ENCODE measurements at places on chromosomes 13 and 19.

GRCh38 chr19:5147978-5148793 lies 179.3 kb downstream of the KDM4B start:
- no peak for DNase-seq

DNA sequence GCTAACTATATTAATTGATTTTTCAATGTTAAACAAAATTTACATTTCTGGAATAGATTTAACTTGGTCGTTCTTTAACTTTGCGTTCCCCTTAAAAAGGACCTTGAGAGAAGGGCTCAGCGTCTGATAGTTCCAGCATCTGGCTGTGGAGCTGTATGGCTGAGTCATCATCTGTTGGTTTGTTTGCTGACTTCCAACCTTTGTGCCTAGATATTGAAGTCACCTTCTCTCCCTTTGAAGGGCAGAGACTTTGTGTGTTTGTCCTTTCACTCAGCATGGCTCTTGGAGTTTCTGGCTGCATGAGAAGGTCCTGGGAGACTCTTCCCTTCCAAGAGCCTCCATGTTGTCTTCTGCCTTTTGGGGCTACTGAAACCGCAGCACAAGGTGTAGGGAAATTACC lies 16.6 kb upstream of the IRS2 start:
- DNase-seq: no peak

DNA sequence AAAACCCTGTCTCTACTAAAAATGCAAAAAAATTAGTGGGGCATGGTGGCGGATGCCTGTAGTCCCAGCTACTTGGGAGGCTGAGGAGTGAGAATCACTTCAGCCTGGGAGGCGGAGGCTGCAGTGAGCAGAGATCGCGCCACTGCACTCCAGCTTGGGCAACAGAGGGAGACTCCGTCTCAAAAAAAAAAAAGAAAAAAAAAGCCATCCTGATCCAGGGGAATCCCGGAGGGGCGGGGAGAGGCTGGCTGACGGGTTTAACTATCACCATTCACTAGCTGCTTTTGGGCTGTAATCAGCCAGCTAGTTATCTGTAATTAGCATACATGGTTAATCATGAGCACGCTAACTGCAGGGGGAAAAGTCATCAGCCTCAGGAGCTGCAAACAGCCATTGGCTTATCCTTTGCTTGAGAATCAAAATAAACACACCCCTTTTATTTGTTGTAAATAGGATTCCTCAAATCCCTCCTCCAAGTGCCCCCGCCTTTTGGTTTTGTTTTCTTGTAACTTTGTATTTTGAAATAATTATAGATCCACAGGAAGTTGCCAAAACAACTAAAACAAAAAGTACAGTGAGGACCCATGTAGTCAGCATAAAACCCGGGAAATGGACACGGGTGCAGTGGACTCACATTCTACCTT lies 9.6 kb downstream of the FSD1 start:
- DNase-seq: no peak

DNA sequence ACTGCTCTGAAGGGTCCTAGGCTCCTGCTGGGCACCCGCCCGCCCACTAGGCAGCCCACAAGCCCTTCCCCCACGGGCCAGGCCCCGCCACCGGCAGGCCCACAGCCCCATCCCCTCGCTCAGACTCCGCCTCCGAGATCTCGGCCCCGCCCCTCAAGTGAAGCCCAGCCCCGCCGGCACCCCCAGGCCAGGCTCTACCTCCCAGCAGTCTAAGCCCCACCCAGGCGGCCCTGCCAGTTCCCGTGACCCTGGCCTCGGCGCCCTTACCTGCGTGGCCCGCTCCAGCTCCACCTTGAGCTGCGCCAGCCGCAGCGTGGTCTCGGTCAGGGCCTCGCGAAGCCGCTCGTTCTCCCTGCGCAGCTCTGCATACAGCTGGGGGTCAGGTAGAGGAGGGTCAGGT lies 16.3 kb downstream of the EPS8L1 start:
- no peak for DNase-seq

- DNase-seq: no peak
These were observed 4.2 kb downstream of the SULT2B1 start for GRCh38 chr19:48556163-48556562.

DNA sequence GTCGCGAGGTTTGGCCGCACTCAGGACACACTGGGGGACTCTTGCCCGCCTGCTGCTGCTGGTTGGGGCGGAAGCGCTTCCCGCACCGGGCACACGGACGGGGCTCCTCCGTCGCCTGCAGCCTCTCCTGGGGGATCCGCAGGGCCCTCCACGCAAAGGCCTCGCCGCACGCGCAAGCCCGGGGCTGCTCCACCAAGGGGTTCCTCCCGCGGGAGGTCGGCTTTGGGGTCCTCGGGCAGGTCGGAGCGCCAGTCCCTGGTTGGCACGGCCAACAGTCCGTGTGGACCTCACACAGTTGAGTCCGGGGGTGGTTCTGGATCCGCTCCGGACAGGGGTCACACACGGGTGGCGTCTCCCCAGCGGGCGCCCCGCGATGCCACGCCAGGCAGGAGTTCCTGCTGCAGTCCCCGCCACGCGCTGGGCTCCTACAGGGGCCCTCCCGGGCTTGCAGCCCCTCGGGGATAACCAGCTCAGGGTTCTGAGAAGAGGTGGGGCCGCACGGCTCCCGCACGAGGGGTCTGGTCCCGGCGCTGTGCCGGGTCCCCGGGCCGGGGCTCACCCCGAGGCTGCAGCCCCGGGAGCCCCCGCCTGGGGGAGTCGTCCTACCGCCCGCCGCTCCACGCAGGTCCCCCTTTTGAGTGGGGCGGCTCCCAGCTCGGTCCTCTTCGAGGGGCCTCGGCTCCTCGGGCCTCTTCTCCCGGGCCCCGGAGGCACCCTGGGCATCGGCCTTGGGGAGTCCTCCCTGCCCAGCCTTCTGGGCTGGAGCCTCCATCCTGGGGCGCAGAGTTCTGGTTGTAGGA lies 6.2 kb upstream of the ZNF497 start:
- no peak for DNase-seq

DNA sequence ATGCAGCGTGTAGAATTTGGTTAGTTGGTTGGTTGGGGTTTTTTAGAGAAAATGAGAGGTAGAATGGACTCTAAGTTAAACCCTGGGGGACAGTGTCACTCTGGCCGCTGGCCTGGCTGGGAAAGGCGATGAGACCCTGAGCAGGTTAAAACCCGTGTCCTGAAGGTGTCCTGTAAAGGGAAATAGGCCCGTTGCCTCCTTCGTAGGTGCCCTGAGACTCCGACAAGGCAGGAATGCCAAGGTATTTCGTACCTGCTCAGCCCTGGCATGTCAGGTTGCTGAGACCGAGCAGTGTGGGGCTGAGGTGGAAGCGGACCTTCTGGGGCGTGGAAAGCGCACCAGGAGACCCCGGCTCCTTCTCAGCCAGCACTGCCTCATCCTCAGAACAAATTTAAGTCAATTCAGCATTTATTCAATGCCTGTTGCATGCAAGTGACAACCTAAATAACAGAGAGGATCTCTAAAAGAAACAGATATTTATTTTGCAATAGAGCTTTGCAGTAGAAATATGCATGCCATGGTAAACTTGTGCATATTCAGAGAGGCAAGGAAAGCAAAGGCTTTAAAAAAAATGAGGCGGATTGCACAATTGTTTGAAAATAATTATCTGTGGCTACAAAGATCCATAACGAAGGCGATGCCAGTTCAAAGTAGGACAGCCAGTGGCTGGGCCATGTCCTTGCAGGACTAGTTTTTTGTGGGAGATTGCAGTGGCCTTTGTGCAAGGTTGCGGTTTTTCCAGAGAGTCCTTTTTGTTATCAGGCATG lies 1.4 kb upstream of the RAB20 start:
- no peak for DNase-seq

- no peak for DNase-seq
These were observed 37.7 kb downstream of the ARHGEF7 start for GRCh38 chr13:111152844-111153243.

- DNase-seq: no peak
These were observed 315.2 kb downstream of the NDFIP2 start for GRCh38 chr13:79796136-79796535.
